ENCODE measurements at places on chromosomes 11 and 22.

- no peak for DNase-seq
Measured at GRCh38 chr11:60221692-60222091, 21.2 kb downstream of the MS4A4E start.

DNA sequence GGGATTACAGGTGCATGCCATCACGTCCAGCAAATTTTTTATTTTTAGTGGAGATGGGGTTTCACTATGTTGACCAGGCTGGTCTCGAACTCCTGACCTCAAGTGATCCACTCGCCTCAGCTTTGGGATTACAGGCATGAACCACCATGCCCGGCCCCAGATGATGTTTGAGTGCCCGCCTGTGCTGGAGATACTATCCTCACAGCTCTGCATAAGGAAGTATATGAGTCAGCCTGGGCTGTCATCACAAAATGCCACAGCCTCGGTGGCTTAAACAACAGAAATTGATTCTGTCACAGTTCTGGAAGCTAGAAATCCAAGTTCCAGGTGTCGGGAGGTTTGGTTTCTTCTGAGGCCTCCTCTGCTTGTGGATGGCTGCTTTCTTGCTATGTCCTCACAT, 119.3 kb downstream of the OSBP2 start:
- no peak for DNase-seq

GRCh38 chr22:30457981-30458380, 13.8 kb downstream of the SEC14L3 start:
- DNase-seq, result no peak

- no peak for DNase-seq
Measured at GRCh38 chr11:65906602-65907001, 6.4 kb upstream of the FOSL1 start.

- DNase-seq, result no peak
Measured at GRCh38 chr22:42065438-42066125, 5.0 kb downstream of the NAGA start.

DNA sequence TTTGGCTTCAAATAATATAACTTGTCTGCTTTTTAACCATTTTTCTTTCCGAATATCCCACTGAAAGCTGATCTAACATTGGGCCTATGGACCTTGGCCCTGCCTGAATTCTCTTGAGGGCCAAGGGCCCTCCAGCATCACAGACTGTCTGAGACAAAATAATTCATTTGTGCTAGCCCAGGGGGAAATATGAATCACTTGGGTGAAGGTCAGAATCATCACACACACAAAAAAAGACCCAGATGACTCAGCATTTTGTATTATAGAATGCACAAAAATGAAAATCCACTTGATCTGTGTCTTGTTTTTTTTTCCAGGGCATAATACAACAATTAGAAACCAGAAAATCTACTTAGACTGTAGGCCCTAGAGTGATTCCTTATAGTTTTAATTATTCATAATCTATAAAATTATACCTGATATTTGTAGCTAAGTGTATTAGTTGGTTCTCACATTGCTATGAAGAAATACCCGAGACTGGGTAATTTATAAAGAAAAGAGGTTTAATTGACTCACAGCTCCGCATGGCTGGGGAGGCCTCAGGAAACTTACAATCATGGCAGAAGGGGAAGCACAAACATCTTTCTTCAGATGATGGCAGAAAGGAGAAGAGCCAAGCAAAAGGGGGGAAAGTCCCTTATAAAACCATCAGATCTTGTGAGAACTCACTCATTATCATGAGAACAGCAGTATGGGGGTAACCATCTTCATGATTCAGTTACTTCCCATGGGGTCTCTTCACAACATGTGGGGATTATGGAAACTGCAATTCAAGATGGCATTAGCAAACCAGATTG, 15.6 kb upstream of the RDX start:
- DNase-seq, result no peak

- DNase-seq, result peak; percentile 51
Measured at GRCh38 chr22:38755155-38755910, 465 bp downstream of the SUN2 start.

DNA sequence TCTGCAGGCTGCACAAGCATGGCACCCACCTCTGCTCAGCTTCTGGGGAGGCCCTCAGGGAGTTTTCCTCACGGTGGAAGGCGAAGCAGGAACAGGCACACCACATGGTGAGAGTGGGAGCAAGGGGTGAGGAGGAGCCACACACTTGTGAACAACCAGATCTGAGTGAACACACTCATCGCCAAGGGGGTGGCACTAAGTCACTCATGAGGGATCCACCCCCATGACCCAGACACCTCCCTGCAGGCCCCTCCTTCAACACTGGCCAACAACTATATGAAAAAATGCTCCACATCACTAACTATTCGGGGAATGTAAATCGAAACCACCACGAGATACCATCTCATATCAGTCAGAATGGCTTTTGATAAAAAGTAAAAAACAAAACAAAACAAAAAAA, 722 bp upstream of the KRTAP5-2 start:
- DNase-seq, result no peak
